IMR-90 (cell line): ENCODE measurements at places on chromosomes 7 and 10.

GRCh38 chr10:124436191-124436638 lies 13.6 kb downstream of the NKX1-2 start:
- peaks cover 4% of the 10 kb centered on the region for H3K27me3 ChIP-seq
- no peaks in the 10 kb centered on the region for H3K36me3 ChIP-seq
- no peak overlapping the region for H3K4me3 ChIP-seq
- no peaks in the 10 kb centered on the region for H3K4me1 ChIP-seq

GRCh38 chr7:36171503-36171902 lies 18.4 kb downstream of the EEPD1 start:
- no peaks in the 10 kb centered on the region for H3K4me1 ChIP-seq
- H3K27ac ChIP-seq: no peak overlapping the region
- no peaks in the 10 kb centered on the region for H3K27me3 ChIP-seq

DNA sequence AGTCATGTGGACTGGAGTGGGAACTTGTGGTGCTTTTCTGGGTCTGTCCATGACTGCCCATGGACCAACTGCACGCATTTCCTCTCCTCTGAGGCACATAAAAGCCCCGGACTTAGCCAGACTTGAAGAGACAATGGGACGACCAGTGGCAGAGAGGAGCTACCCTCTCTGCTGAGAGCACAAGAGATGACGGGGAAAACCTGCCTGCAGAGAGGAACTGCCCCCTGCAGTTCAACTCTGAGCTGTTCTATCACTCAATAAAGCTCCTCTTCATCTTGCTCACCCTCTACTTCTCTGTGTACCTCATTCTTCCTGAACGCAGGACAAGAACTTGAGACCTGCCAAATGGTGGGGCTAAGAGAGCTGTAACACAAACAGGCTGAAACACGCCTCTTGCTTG lies 184.5 kb downstream of the ZNF438 start:
- no peak overlapping the region for H3K4me3 ChIP-seq
- H3K27ac ChIP-seq: no peak overlapping the region
- no peaks in the 10 kb centered on the region for H3K27me3 ChIP-seq

DNA sequence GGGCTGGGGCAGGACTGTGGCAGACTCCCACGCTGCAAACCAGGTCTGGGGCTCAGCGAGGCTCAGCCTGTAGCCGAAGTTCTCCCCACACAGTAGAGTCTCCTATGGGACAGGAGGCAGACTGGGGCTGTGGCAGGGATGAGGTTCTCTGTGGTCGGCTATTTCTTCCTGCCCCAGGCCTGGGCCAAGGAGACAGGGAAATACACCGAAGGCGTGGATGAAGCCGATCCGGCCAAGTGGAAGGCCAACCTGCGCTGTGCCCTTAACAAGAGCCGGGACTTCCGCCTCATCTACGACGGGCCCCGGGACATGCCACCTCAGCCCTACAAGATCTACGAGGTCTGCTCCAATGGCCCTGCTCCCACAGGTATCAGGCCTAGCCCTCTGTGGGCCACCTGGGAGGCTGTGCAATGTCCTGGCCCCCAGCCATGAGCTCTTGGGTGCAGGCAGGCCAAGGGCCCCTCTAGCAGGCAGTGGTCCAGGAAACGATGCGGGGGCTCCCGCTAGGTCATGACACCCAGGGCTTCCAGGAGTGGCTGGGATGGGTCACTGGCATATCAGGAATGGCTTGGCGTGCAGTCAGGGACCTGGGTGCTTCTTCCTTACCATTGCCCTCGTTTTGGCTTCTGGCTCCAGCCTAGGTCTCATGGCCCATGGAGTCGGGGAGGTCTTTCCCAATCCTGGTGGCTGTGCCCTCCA lies 8.1 kb downstream of the IRF5 start:
- peaks cover 18% of the 10 kb centered on the region for H3K27me3 ChIP-seq
- no peaks in the 10 kb centered on the region for H3K4me1 ChIP-seq
- H3K27ac ChIP-seq: no peak overlapping the region

GRCh38 chr7:156832195-156832877 lies 60.6 kb downstream of the LMBR1 start:
- no peak overlapping the region for H3K4me3 ChIP-seq
- no peaks in the 10 kb centered on the region for H3K4me1 ChIP-seq
- peaks cover 4% of the 10 kb centered on the region; the same call in 1 of the 2 replicates for H3K36me3 ChIP-seq
- no peak for DNase-seq
- no peak overlapping the region for H3K27ac ChIP-seq

DNA sequence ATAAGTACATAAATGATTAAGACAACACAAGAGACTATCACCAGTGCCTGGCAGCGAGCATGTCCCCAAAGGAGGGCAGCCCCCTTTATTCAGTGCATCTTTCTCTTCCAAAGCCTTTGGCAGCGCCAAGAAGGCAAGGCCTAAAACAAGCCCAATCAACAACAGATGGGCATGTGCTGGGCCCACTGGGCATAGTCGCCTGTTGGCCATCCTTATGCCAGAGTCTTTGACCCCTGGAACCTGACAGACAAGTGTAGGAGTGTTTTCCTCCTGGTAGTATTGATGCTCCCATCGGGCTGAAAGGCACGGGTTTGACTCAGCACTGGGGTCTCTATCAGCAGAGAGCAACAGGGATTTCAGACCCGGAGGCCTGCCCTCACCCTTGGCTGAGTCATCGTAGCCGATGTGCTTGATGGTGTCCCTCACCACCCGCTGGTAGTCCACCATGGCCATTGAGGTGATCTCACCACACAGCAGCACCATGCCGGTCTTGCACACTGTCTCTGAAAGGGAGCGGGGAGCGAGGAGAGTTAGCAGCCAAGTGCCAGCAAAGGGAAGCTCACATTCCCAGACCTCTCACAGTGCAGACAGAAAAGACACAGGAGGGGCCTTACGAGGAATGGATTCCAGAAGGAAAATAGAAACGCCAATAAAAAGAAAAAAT lies 5.8 kb downstream of the MAT1A start:
- peaks cover 14% of the 10 kb centered on the region for H3K27me3 ChIP-seq
- no peaks in the 10 kb centered on the region for H3K4me1 ChIP-seq
- H3K4me3 ChIP-seq: no peak overlapping the region
- no peak overlapping the region for H3K27ac ChIP-seq
- no peaks in the 10 kb centered on the region for H3K36me3 ChIP-seq
- no peak for DNase-seq

DNA sequence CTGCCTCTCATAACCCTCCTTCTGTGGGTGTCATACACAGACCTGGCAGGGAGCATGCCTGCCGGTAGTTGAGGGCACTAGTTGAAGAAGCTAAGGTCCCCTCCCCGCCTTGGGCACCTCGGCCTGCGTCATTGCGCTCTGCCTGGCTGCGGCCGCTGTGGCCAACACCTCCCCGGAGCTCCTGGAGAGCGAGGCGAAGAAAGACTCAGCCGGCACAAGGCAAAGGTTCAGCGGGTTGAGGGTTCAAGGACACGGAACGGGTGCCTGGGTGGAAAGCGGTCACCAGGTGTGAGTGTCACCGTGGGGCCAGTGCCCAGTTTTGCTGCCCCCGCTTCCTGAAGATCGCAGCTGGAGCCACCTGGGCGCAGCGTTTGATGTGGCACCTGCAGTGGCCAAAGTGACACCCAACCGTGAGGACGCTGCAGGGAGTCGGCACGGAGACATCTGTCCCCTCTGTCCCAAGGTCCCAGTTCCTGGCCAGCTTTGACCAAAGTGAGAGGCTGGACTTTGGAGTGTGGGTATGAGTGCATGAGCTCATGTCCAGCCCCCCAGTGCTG lies 14.8 kb upstream of the ZNF735 start:
- no peak for DNase-seq
- H3K36me3 ChIP-seq: no peaks in the 10 kb centered on the region

DNA sequence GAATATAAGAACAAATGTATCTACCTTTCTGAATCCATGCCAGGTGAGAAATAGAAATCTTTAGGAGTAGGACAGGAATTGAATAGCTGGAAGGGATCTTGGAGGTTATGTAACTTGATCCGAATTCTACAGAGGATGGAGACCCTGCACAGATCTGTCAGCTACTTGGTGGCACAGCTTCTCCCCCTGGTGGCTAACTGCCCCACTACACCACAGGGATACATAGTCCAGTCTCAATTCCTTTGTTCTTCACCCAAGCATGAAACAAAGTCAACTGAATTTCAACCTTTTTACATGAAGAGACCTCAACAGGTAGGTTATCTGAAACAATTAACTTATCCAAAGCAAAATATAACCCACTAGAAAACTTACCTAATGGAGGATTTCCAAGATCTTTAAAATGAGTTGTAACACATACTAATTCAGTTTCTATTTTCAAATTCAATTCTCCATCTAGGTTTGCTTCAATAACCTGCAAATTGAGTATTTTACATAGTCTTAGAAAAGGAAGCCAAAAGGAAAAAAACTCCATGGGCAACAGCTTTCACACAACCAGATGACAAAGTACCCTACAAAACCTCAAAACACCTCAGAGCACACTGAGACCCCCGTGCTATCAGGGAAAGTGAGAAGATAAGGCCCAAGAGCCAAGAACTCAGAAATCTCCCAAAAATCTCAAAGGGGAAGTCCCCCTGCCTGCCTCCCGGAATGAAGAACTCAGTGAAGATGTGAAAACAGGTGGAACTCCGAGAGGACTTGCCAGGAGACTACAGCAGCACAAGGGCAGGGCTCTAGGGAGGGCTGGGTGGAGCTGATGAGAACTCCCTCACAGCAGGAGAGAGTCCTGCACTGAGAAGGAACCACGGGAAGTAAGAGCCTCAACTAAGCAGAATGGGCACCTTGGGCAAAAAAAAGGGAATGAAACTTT lies 10.3 kb downstream of the HUS1 start:
- H3K27ac ChIP-seq: no peak overlapping the region
- H3K27me3 ChIP-seq: no peaks in the 10 kb centered on the region
- no peak overlapping the region for H3K4me3 ChIP-seq
- H3K36me3 ChIP-seq: peaks cover 43% of the 10 kb centered on the region
- peaks cover 7% of the 10 kb centered on the region; the same call in 1 of the 2 replicates for H3K4me1 ChIP-seq
- DNase-seq: peak; percentile 74

DNA sequence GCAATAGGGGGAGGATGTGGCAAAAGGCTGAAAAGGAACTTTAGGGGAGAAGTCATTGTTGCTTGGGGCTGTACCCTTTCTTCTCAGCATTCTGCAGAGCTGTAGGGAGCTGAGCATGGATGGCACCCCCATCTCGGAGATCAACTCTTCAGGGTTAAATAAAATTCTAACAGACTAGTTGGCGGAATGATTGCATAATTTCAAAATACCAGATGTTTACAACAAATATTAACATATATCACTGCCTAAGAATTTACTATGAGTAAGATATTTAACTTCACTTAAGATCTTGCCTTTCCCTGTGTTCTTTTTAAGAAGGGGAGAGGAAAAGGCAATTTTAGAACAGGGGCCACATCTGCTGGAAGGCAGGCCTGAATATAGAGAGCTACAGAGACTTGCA lies 509 bp upstream of the OR2F1 start:
- H3K27me3 ChIP-seq: peaks cover 3% of the 10 kb centered on the region; the same call in 1 of the 2 replicates
- no peaks in the 10 kb centered on the region for H3K36me3 ChIP-seq
- H3K27ac ChIP-seq: no peak overlapping the region
- DNase-seq: no peak
- H3K4me1 ChIP-seq: peaks cover 3% of the 10 kb centered on the region; the same call in 1 of the 2 replicates

DNA sequence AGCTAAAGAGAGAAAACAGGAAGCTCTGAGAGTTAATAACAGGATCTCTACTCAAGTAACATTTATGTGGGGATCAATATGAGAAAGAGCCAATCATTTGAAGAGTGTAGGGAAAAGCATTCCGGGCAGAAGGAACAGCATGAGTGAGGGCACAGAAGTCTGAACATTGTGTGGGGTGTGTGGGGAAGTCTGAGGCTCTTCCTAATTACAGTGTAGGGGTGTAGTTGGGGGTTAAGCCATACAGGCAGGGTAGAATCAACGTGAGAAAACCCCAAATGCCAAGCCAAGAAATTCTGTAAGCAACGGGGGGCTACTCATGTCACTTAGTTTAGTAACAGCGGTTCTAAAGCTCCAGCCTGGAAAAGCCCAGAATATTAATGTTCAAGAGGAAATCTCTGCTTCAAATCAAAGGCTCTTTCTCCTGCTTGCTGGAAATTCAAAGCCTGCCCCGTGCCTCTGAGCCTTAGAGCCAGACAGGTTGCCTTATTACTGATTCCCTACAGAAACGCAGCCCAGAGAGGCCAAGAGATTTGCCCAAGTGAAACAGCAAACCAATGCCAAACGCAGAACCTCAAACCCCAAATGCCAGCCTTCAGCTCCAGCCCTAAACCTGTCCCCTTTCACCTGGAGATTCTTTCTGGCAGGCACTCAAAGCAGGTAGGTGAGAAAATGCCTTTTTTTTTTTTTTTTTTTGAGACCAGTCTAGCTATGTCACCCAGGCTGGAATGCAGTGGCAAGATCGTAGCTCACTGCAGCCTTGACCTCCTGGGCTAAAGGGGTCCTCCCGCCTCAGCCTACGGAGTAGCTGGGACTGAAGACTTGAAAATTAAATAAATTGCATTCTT lies 36.1 kb downstream of the DNAJB12 start:
- H3K27me3 ChIP-seq: no peaks in the 10 kb centered on the region
- peak overlapping the region; percentile 99 for H3K27ac ChIP-seq
- H3K4me1 ChIP-seq: peaks cover 41% of the 10 kb centered on the region
- no peaks in the 10 kb centered on the region for H3K36me3 ChIP-seq
- DNase-seq: no peak

DNA sequence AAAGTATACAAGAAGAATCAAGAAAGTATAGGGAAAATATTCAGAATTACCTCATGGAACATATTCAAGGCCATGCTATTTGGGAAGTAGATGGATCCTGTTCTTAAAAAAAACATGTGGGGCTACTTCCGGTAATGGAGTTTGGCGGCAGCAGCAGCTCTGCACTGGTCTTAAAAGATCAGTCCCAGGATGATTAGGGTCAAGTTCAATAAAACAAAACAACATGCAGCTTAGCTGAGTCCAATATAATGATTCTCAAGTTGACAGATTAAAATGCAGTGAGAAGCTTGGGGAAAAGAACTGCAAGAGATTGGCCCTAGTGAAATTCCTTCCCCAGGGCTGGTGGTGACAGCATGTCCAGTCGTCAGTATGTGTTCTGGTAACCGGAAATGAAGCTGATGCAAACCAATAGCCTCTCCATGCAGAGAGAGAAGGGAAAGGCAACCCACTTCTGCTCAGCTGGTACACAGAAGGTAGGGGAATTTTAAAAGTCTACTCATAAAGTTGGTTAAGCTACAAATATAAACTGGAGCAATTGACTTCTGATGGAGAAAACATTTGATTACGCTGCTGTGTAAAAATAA lies 305.1 kb upstream of the IMMP2L start:
- no peak for DNase-seq
- no peak overlapping the region for H3K4me3 ChIP-seq
- peaks cover 5% of the 10 kb centered on the region for H3K4me1 ChIP-seq
- peaks cover 10% of the 10 kb centered on the region for H3K36me3 ChIP-seq

DNA sequence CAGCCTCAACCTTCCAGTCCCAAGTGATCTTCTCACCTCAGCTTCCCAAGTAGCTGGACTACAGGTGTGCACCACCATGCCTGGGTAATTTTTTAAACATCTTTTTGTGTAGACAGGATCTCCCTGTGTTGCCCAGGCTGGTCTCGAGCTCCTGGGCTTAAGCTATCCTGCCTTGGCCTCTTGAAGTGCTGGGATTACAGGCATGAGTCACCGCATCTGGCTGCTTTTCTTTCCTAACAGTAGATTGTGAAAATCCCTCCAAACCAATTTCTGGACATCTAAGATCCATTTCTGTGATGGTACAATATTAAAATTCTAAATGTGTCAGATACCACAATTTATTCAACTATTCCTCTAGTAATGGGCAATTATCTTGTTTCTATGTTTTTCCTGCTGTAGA lies 38.7 kb downstream of the RAB18 start:
- no peak overlapping the region for H3K27ac ChIP-seq
- H3K27me3 ChIP-seq: no peaks in the 10 kb centered on the region
- H3K4me1 ChIP-seq: peaks cover 2% of the 10 kb centered on the region
- no peak overlapping the region for H3K4me3 ChIP-seq
- peak; percentile 68 for DNase-seq

GRCh38 chr10:80579181-80579763 lies 41.6 kb downstream of the SH2D4B start:
- peaks cover 2% of the 10 kb centered on the region; the same call in 1 of the 2 replicates for H3K27me3 ChIP-seq
- no peaks in the 10 kb centered on the region for H3K4me1 ChIP-seq
- no peak for DNase-seq
- no peak overlapping the region for H3K27ac ChIP-seq

- no peak overlapping the region for H3K27ac ChIP-seq
- H3K36me3 ChIP-seq: no peaks in the 10 kb centered on the region
- 0 out of 2 replicates have a peak, but pooled peaks cover 2% of the 10 kb centered on the region for H3K4me1 ChIP-seq
Observed at GRCh38 chr10:51188008-51188407, 113.7 kb downstream of the PRKG1 start.
